ENCODE measurements at places on chromosomes 7 and 10.

DNA sequence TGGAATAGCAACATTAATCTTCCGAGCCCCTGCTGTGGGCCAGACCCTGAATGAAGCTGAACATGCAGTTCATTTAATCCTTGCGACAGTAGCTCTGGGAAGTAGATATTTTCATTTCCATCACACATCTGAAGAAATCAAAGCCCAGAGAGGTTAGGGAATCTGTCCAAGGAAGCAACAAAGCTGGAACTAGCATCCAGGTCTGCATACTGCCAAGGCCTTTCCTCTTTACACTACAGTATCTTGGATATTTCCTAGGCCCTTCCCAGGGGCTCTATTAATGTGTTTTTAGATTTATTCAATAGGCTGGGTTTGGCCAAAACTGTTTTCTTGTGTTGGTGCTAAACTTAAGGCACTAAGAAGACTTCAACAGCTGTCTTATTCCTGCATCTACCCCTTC is 48.1 kb downstream of the FAM13C start:
- DNase-seq, result no peak

- DNase-seq, result no peak
These were observed 86.5 kb downstream of the NT5C2 start for GRCh38 chr10:103106539-103106938.

GRCh38 chr7:56188823-56189346 is 72.7 kb upstream of the NUPR2 start:
- no peak for DNase-seq

- DNase-seq, result no peak
These were observed 51.0 kb upstream of the TRIM8 start for GRCh38 chr10:102593074-102593803.

DNA sequence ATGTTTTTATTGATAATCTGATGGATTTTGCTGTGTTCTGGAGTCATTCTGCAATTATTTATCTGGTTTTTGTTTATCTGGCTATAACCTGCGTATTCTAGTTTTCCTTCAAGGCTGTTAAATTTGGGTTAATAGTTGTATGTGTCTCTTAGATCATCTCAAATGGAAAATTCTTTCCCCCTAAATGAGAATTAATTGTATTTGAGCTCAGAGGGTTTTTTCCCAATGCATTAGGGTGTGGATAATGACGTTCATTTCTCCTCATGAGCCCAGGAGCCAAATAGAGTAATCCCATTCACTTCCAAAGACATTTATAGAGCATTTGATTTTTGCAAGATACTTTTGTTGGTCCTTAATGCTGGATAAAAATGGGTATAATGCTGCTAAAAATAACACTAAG is 564.6 kb downstream of the GALNT17 start:
- no peak for DNase-seq

DNA sequence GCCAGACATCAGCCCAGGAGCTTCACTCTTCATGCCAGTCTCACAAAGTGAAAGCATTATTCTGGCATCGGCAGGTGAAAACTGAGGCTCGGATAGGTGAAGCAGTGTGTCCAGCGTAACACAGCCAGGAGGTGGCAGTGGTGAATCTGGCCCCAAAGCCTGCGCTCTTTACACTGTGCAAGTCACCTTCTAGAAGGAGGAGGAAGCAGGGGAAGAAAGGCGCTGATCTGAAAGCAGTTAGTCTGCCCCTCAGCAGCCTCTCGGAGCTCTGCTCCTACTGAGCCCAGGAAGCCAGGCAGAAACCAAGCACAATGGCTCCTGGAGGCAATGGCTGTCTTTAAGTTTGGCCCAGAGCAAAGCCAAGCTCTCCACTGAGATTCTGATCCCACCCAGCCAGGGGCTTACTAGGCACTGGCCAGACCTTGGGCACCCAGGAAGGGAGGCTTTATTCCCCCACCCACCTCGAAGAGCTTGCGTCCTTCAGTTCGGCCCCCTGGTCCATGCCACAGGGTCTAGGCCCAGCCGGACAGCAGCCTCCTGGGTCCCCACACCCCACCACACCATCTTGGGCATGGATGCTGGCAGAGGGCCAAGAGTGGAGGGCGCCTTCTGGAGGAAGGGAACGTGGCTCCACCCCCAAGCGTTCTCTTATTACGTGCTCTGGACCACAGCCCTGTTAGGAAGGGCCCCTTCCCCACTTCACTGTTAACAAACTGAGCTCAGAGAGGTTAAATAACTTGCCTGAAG is 104.5 kb downstream of the GRID1 start:
- DNase-seq, result no peak

DNA sequence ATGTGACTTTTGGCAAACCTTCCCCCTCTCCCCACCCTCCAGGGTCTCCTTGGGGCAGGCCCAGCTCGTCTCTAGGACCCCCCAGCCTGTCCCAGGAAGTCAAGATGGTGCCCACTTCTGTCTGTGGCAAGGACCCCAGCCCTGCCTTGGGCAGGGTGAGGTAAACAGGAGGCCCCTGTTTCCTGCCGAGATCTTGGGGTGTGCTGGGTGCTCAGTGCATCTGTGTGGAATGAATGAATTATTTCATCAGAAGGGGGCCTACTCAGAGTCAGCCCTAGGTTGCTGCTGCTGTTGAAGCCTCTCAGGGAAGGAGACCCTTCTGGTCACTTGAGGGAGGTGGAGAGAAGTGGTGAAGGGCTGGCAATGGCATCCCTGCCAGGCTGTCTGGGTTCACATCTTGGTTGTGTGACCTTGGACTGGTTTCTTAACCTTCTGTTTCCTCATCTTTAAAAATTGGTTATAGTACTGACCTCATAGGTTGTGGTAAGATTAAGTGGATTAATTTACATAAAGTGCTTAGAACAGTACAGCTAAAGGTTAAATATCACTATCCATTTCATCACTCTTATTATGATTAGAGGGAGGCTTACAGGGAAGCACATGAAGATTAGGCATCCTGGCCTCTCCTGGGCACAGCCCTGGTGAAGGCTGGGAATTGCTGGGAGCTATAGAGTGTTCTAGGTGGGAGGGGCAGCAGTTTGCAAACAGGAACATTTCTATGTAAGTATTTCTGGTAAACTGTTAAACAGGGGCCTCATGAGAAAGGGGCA is 67.7 kb downstream of the ZMIZ1 start:
- no peak for DNase-seq

DNA sequence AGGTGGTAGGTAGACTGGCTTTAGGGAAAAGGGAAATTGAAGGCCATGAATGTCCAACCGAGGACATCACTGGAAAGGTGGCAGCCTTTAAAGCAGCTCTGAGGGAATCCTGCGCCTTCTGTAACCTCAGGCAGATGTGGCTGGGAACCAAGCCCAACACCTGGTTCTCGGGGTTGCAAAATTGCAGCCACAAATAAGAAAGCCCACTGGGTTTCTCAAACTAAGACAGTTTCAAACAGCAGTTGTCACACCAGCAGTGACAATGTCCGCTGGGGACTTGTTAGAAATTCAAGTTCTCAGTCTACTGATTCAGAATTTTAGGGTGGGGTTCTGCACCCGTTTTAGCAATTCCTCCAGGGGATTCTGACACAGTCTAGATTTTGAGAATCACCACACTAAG is 42.7 kb upstream of the STEAP1B start:
- DNase-seq, result no peak

DNA sequence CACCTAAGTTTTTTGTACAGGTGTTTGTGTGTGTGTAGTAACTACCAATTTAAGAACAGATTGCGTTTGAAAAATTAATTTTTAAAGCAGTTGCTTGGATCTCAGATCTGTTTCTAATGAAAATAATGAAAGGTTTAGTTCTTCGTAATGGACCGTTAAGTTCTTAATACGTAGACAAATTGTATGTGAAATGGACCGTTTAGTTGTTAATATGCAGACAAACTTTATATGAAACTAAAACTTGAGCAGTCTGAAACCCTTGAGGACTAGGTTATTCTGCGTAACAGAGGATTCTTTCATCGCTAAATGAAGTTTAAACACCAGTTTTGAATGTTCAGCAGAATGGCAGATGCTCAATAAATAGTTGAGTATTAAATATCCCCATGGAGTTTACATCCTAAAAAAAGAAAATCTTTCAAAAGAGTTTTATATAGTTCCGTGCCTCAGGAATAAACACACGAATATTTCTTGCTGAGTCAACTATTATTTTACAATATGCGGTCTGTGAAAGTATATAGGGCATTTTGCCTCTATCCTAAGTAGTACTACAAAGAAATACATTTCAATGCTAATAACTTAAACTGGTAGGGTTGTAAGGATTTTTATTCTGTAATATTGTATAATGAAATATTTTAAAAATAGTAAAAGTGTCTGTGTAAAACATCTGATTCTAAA is 1.2 kb downstream of the DBF4 start:
- no peak for DNase-seq

DNA sequence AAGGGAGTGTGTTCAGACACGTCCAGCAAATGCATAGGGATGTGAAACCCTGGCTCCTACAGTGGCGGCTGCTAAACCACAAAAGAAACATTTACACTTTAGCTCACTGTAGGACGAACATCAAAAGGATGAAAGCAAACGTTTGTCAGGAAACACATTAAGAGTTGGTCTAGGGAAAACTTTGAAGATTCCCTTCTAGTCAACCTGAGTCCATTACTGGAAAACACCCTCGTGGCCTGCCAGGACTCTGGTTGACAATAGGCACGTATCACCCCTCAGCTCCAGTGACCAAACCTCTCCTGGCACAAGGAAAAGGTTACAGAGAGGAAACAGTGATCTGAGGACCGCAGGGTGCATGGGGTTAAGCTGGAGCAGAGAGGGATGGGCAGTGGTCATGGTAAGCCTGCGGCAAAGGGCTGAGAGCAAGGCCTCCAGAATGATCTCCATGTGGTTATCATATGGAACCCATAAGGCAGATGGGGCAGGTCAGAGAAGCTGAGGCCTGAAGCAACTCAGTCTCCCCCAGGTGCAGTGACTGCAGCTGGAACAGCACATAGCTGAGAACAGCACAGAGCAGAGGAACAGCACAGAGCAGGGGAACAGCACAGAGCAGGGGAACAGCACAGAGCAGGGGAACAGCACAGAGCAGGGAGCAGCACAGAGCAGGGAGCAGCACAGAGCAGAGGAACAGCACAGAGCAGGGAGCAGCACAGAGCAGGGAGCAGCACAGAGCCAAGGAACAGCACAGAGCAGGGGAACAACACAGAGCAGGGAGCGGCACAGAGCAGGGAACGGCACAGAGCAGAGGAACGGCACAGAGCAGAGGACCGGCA is 49.9 kb downstream of the CHST15 start:
- DNase-seq, result no peak

DNA sequence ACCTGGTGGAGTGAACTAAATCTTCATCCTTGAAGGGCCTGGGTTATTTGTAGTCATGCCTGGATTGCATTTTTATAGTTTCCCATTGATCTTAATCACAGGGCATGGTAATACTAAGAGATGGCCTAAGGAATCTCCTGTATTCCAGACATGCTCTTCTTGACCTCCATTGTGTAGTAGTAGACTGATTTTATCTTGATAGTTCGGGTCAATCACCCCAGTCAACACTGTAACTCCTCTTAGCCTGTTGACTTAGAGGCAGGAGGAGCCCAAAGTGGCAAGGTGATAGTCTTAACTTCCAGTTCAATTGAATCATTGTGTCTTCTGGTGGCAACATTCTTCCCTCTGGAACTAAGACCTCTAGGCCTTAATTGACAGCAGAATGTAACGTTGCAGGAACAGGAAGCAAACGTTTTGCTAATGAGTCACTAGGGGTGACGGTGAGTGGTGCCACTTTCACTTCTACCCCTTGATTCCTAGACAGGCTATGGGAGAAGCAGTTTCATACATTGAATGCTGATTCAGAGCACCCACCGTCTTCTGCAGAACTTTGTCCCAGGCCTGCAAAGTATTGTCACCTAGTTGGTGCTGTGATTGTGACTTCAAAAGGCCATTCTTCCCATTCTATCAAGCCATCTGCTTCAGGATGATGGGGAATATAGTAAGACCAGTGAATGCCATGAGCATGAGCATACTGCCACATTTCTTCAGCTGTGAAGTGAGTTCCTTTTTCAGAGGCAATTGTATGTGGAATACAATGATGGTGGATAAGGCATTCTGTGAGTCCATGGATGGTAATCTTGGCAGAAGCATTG is 24.0 kb upstream of the PAPSS2 start:
- DNase-seq, result no peak

GRCh38 chr10:43045631-43046287 is 31.1 kb upstream of the RET start:
- DNase-seq, result no peak

GRCh38 chr10:23015021-23015707 is 80.2 kb upstream of the MSRB2 start:
- DNase-seq, result no peak

DNA sequence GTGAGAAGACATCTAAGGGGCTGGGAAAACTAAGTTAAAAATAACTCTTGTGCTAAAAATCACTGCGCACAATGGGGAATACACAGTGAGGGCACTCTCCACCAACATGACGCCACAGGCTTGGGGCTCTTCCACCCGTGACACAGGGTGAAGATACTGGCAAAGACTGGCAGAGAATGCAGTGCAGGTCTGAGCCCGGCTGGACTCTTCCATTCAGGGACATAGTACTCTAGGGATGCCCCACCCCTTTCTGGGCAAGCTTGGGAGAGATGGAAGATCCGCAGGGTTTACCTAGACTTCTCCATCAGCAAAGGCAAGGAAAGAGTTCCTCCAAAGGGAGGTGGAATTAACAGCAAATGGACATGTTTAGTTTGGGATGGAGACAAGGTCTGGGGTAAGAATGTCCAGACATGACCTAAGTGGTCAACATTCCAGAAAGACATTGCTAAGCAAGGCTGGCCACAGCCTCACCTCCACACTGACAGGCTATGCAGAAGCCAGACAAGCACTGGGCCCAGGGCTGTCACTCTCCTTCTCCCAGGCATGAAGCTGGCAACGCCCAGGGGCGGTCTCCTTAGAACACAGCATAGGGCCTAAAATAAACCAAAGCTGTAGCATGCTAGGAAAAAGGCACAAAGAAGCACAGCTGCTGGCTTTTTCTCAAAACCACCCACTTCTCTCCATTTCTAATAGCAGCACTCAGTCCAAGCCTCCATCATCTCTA is 28.1 kb downstream of the XPNPEP1 start:
- DNase-seq, result no peak

- DNase-seq, result no peak
These were observed 49.6 kb upstream of the UBN2 start for GRCh38 chr7:139181404-139181803.

DNA sequence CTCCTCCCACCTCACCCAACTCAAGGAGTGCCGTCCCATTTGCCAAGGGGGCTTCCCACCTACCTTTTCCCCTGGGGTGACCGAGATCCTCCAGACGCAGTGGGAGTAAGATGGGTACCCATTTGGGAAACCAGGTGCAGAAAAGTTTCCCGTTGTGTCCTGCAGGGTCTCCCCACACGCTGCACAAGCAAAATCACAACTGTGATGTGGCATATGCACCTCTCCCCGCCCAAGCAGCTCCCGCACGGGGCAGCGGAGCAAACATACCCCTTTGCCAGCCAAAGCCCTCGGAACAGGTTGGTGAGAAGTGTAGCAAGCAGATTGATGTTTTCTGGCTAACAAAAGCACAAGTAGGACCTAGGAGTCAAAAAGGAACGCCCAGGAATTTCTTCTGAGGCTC is 51.5 kb upstream of the OPALIN start:
- no peak for DNase-seq
